ENCODE measurements at places on chromosomes 3 and 15.
A peak's percentile ranks its signal among the peaks of the same experiment; 100 is the strongest.

GRCh38 chr15:55277116-55277564 lies 12.5 kb downstream of the RAB27A start:
- DNase-seq = no peak

DNA sequence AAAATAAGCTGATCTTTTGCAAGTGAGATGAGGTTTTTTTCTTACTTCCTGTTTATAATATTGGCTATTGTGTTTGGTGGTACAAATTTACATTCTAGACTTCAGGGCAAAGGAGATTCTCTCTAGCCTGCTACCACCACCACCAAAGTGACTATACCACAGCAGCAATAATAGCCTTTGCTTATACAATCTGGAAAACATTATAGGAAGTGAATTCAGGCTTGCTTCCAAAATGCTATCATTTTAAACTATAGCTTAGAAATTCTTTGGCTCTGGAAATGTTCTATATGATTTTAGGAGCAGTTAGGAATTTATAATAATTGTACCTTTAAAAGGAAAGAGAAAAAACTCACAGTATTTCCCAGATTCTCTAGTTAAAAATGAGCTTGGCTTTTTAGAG lies 94.4 kb downstream of the TFG start:
- no peak for DNase-seq

GRCh38 chr15:64596701-64597476 lies 136.5 kb downstream of the ZNF609 start:
- DNase-seq = peak; percentile 21

GRCh38 chr3:109234300-109234699 lies 82.0 kb downstream of the DPPA2 start:
- DNase-seq = no peak

- no peak for DNase-seq
These were observed 80.4 kb upstream of the ZBTB20 start for GRCh38 chr3:115227461-115227860.

- DNase-seq = no peak
These were observed 323.6 kb downstream of the GABRB3 start for GRCh38 chr15:26449291-26449690.

DNA sequence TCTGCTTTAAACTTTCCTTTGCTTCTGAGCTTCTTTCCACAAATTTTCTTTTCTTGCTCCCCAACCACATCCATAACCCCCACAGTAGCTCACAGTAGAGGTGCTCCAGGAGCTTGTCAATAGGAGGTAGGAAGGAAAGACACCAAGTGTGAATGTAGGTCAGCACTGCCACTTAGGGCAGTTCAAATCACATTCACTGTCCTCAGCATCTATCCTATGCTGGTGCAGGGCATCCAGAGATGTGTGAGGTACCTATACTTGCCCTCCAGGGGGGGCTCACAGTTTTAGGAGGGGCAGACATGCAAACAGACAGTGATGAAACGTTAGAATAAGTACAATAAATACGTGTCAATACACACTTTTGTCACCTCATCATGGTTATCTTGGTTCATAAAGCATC lies 1.5 kb upstream of the SPSB4 start:
- peak; percentile 29 for DNase-seq

GRCh38 chr3:18236726-18237125 lies 188.4 kb downstream of the SATB1 start:
- DNase-seq = no peak

- DNase-seq = no peak
These were observed 43.6 kb downstream of the RBPMS2 start for GRCh38 chr15:64731805-64732151.

- DNase-seq = no peak
These were observed 187.9 kb upstream of the BHLHE40 start for GRCh38 chr3:4791358-4791757.

Data from HTR-8/SVneo (cell line).